ENCODE measurements at places on chromosomes 7 and 10.

DNA sequence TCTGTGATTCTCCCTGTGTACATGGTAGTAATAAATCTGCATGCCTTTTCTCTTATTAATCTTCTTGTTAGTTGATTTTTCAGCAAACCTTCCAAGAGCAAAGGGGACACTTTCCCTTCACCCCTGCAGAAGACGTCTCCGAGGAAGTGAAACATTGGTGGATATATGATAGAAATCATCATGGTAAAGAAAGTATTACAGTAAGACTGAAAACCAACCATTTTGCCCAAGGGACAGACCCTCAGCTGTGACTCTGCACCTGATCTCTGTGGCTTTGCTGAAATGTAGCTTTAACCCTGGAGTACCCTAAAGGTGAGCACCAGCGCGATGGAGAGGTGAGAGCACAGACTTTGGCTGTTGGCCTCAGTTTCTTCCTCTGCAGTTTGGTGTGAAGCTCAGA, 32.8 kb upstream of the MYO3A start:
- DNase-seq = no peak

- DNase-seq = no peak
Observed at GRCh38 chr7:28395831-28396230, 16.5 kb upstream of the CREB5 start.

DNA sequence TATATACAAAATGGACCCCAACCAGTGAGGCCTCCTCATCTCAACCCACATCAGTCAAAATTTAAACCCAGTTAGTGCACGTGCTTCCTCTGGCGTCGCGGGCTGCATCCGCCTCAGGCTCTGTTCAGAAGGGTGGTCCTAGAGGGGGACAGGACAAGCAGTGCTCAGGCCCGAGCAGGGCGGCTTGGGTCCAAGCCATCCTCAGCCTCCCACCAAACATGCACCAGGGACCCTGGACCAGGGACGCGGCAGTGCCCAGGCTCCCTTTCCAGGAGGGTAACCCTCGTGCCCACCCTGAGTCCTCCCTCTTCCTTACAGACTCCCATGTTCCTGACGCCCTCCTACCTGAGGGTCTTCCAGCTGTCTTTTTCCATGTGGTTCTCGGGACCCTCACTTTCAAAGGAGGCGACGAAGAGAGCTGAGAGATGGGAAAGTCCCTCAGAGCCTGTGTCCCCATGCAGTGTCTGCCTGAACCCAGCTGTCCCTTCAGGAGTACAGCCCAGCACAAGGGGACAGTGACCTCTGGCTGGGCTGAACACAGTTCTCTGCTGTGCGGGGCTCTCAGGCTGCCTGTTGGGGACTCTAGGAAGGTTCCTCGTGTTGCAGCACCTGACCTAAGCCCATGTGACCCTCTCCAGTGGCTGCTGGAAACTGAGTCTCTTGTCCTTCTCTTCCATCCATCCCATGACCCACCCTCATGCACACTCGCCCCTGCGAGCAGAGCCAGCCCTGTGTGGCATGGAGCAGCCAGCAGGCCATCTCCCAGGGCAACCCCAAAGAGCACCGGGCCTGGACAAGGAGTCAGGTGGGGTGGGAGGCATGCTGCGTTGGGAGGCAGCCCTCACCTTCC, 58.1 kb downstream of the CSGALNACT2 start:
- no peak for DNase-seq

GRCh38 chr10:49435225-49435624, 39.3 kb upstream of the DRGX start:
- DNase-seq = no peak

DNA sequence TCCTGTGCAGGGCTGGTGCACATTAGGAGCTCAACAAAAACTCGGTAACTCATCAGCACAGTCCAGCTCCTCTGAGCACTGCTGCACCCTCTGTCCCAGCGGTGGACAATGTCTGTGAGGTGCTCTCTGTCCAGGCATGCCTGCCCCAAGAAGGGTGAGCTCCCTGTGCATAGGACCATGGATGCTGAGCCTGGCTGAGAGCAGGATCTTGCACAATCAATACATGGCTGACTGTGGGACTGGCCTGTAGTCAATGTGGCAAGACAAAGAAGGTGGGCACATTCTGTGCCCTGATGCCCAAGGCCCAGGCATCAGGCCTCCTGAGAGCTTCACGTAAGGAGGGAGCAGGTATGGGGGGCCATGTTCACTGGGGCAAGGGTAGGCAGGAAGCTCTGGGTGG, 17.1 kb downstream of the ARHGAP22 start:
- no peak for DNase-seq

GRCh38 chr10:43801140-43801539, 152.5 kb upstream of the ZNF32 start:
- no peak for DNase-seq

DNA sequence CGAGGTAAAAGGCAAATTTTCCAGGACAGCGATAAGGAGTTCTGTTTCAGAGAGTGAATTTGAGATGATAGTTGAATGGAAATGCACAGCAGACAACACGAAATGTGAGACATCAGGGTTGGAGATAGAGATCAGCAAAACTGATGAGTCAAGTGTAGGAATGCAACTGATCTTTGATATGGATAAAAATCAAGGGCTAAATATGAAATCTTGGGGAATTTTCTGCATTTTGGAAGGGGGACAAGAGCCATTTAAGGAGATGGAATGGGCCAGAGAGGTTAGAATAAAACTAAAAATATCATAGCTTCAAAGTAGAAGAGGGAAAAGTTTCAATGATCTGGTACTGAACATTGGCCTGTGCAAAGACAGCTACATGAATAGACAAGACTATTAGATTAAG, 11.5 kb downstream of the CISD1 start:
- DNase-seq = no peak

DNA sequence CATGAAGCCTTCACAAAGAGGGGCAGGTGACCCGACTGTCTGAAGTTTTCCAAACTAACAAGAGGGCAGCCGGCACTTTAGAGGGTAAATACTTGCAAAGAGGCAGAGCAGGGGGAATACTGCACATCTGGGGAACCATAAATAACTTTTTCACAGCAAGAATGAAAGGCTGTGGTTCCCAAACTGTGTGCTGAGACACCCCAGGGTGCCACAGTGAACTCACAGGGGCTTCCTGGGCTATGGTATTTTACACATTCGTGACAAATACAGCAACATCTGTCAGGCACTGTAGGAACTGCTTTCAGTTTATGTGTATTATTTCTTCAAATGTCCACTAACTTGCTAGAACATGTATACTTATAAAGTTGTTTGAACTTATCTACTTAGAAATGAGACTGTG, 67.2 kb downstream of the TBXAS1 start:
- no peak for DNase-seq

GRCh38 chr7:9091282-9091681, 657.9 kb downstream of the NXPH1 start:
- DNase-seq = no peak

DNA sequence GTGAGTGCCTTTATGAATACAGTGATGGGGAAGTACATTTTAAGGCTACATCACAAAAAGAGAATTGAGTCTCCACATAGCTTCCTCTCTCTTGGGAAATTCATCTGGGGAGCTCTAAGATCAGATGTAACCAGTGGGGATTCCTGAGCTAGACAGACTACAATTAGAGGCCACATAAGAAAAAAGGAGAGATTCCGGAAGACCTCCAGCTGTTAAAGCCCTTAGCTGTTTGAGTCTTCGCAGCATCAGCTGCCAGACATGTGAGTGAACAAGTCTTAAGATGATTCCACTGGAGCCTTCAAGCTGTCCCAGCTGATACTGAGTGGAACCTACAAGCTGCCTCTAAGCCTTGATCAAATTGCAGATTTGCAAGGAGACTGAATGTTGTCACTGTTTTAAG, 448.5 kb downstream of the NXPH1 start:
- no peak for DNase-seq

- DNase-seq = peak; percentile 43
Observed at GRCh38 chr10:119807960-119808697, 64.5 kb downstream of the MCMBP start.

DNA sequence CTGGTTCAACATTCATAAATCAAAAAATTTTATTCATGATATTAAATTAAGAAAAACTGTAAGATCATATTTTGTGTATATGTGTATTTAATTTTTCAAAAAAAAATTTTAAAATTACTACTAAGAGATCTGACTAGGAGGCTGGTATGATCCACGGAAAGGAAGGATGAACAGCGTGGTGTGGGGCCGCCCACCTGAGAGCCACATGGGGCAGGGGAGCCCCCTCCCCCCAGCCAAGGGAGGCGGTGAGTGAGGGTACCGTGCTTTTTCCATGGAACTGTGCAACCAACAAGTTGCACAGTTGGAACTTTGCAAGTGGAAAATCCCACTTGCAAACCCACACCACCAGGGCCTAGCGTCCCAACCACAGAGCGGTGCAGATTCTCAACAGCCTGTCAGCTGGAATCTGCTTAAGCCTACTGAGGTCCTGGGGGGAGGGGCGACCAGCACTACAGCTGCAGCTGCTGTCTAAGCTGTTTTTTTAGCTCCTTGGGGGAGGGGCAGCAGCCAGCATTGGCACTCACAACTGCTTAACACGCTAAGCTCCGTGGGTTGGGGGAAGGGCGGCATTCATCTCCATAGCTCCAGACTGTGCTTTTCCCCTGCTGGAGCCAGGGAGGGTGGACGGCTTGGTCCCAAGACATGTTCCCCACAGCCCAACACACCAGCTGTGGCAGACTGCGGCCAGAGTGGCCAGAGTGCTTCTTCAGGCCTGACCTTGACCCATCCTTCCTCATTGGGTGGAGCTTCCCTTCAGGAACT, 94.2 kb upstream of the IGFBP3 start:
- no peak for DNase-seq

GRCh38 chr10:57983281-57983791, 284.4 kb downstream of the IPMK start:
- DNase-seq = no peak

GRCh38 chr10:123606955-123607354, 59.2 kb upstream of the GPR26 start:
- DNase-seq = no peak

DNA sequence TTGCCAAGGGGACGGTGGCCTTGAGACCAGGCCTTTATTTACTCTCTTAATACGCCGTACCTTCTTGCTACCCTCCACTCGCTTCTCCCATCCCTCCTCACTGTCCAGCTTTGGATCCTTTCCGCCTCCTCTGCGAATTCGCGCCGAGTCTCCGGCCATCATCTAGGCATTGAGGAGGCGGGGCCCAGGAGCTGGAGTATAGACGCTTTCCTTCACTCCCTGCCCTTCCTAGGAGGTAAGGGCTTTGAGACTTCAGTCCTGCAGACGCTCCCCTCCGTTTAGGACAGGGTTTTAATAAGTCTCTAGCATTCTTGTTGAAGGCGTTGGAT, 538 bp downstream of the TFAM start:
- no peak for DNase-seq

- DNase-seq = peak; percentile 74
Observed at GRCh38 chr10:4813023-4813422, 13.0 kb upstream of the AKR1E2 start.

DNA sequence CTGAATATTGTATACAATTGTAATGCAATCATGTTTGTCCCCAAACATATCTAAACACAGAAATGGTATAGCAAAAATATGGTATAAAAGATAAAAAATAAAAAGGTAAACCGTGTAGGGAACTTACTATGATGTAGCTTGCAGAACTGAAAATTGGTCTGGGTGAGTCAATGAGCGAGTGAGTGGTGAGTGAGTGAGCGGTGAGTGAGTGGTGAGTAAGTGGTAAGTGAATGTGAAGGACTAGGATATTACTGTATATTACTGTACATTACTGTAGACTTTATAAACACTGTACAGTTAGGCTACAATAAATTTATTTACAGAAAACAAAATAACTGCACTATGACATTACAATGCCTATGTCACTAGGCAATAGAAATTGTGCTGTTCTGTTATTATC, 1163.2 kb upstream of the SORCS1 start:
- peak; percentile 35 for DNase-seq

- no peak for DNase-seq
Observed at GRCh38 chr7:128875523-128875948, 12.9 kb downstream of the ATP6V1F start.

GRCh38 chr7:39172137-39172536, 194.4 kb downstream of the POU6F2 start:
- DNase-seq = no peak

DNA sequence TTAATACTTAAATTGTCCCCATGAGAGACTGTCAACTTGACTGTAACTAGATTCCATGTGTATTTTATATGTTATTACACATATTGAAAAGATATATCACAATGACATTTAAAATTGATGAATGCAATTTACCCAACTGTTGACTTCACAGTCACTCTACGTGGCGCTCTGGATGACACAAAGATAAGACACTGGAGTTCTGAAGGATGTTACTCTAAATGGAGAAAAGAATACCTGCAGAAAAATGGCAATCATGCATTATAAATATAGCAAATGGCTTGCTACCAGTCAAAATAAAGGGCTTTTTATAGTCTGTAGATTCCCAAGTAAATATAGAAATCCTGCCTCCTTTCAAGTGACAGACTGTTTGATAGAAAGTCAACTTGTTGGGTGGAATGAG, 143.6 kb upstream of the KLF6 start:
- no peak for DNase-seq

- no peak for DNase-seq
Observed at GRCh38 chr7:20575736-20576135, 39.7 kb upstream of the ABCB5 start.

DNA sequence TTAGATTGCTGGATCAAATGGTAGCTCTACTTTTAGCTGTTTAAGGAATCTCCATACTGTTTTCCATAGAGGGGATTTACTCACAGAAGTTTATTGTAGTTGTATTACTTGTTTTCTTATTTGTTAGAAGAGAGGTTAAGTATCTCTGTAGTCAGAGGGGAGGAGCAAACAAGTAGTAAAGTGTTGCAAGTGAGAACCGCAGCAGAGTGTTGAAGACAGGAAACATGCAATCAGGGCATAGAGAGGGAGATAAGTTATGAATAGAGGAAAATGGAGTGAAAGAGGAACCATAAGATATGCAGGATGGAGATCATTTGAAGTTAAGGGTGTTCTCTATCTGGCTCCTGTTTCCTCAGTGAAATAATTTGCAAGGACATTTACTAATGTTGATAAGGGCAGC, 331.4 kb upstream of the TMEM229A start:
- no peak for DNase-seq

DNA sequence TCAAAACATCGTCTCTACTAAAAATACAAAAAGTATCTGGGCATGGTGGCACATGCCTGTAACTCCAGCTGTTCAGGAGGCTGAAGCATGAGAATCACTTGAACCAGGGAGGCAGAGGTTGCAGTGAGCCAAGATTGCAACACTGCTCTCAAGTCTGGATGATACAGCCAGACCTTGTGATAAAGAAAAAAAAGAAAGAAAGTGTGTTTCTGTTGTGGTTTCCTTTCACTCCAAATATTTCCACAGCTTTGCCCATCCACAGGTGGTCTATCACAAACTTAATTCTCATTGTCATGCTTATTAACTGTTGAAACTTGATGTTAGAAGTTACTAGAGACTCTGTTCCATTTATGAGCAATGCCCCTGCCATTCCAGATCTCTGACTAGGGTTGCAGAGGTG, 316.0 kb upstream of the SEMA3C start:
- DNase-seq = no peak
